ENCODE measurements at places on chromosomes 1 and 21.

DNA sequence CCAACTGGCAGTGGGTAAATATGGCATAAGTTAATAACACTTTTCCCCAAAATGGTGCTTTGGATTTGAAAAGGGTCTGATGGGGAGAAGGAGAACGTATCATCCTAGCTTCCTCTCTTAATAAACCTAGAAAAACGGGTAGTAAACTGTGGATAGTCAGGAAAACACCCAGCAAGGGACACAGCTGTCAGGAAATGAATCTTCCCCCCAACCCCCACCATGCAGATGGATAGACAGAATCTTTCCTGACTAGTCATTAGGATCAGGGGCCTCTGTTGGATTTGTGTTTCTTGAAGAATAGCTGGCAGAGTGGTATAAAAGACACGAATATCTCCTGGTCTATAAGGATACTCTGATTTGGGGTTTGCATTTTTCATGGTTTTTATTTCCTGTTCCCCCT is 22.5 kb upstream of the LAX1 start:
- DNase-seq = no peak

DNA sequence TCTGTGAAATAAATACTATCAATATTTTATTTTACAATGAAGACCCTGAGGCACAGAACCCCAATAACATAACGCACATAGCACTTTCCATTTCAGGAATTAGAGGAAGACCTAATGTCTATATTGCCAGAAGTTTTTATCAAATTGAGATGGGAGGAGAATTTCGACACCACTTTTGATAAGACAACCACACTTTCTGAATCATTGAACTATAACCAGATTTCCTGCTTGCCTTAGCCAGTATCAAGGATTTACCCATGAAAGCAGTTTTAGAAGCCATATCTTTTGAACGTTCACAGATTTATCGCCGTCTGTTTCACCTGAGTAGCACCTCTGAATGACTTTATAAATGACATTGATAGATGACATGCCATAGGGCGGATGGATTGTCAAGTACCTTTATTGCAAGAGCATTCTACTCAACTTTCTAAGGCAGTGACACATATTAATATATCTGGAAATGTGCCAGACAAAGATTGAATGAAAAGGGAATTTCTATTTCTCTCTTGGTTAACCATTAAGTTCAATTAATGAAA is 768.4 kb downstream of the LTN1 start:
- DNase-seq = no peak

DNA sequence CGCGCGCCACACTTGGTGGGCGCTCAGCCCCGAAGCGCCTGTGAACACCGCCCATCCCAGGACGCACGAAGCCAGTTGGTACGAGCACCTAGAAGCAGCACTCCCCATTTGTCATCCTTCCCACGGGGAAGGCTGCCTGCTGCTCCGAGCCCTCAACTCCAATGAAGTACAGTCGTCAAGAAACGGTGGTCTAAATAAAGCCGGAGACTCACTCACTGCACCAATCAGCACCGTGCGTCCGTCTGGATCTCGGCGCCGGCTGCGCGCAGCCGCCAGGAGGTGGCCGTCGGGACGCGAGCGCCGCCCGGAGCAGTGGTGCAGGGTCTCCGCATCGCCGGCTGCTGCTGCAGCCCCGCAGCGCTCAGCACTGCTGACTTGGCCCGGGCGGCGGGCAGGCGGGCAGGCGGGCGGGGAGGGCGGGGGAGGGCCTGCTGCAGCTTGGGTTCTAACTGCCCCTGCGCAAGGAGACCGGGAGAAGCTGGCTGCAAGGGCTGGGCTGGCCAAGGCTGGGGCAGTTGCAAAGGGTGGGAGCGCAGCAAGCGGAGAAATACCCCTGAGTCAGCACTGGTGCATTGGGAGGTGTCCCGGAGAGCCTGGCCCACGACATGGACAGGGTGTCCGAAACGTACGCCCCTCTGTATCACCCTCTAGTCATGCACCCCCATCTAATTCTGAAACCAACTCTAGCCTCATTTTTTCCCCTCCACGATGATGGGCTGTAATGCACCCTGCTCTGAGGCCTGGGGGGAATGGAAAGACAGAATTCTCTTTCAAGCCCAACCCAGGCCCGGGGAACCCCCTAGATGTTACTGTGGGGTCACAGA is 35.8 kb upstream of the H6PD start:
- no peak for DNase-seq

- DNase-seq = no peak
Measured at GRCh38 chr1:53888681-53889080, 916 bp downstream of the YIPF1 start.

DNA sequence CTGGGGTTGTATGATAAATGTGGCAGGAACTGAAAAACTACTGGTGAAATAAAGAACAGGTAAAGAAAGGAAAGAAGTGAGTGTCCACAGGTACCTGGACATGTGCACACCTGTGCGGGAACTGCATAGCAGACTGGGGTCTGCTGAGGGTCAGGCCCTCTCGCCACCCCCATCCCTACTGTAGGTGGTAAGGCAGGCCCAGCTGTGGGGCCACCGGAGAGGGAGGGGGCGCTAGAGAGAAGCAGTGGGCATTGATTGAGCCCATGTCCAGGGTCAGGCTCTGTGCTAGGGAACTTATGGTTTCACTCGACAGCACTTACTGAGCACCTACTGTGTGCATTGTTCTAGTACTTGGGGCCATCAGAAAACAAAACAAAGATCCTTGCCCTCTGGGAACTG is 400.5 kb downstream of the MATN1 start:
- DNase-seq = no peak

GRCh38 chr1:29709704-29710280 is 473.5 kb downstream of the PTPRU start:
- peak; percentile 44 for DNase-seq

- no peak for DNase-seq
Measured at GRCh38 chr1:239349699-239350098, 36.7 kb upstream of the CHRM3 start.

GRCh38 chr1:229249854-229250644 is 20.9 kb upstream of the RAB4A start:
- no peak for DNase-seq

GRCh38 chr21:28877318-28877884 is 115.3 kb downstream of the LTN1 start:
- no peak for DNase-seq

- DNase-seq = no peak
Measured at GRCh38 chr1:115746021-115746690, 22.4 kb downstream of the CASQ2 start.

GRCh38 chr1:25562101-25562927 is 18.9 kb downstream of the LDLRAP1 start:
- DNase-seq = no peak

GRCh38 chr1:117367046-117368025 is at the start of gene MAN1A2:
MAN1A2 (plus strand) TSS chr1:117367449; CDS start chr1:117368184, 735 bp downstream.
- no peak for DNase-seq

DNA sequence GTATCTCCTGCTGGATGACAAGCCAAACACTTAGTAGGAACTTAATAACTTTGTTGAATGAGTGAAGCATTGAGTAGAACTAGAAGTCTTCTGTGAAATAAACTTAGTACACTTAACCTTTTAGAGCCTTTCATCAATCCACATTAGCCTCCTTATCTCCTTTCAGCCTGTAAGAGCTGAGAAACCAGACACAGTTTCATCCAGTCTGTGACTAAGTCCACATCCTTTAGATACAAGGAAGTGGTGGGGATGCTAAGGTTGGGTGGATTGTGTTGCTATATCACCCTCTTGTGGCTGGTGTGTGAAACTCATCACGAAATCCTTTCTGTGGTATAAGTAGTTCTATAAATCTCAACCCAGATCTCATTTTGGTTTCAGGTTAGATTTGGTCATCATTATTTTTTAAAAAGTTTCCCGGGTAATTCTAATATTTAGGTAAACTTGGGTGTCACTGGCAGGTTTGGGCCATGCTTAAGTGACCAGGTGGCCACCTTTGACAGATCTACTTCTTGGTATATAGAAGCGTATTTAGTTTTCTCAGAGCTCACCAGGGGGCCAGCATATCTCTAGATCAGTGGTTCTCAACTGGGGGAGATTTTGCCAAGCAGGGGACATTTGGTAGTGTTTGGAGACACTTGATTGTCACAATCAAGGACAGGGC is 27.8 kb upstream of the CD84 start:
- peak; percentile 38 for DNase-seq

GRCh38 chr1:28887419-28887834 is 26.9 kb upstream of the EPB41 start:
- DNase-seq = no peak

GRCh38 chr1:247408100-247408499 is 7.9 kb upstream of the NLRP3 start:
- DNase-seq = no peak

DNA sequence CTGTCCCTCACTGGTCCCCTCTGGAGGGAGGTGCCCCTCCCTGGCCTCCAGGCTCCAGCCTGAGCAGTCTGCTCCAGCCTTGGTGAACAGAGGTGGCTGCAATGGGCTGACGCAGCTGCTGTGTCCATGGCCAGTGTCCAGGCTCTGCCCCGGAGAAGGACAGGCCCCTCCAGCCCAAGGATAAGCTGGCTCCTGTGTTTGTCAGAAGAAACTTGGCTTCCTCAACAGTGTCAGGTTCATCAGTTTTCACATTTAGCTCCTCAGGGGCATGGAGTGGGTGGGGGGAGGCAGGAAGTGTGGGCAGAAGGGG is 402.8 kb downstream of the MATN1 start:
- DNase-seq = no peak

- no peak for DNase-seq
Measured at GRCh38 chr1:234913278-234913649, 215.4 kb downstream of the TOMM20 start.

- DNase-seq = no peak
Measured at GRCh38 chr1:84912726-84913554, 19.9 kb upstream of the LPAR3 start.

DNA sequence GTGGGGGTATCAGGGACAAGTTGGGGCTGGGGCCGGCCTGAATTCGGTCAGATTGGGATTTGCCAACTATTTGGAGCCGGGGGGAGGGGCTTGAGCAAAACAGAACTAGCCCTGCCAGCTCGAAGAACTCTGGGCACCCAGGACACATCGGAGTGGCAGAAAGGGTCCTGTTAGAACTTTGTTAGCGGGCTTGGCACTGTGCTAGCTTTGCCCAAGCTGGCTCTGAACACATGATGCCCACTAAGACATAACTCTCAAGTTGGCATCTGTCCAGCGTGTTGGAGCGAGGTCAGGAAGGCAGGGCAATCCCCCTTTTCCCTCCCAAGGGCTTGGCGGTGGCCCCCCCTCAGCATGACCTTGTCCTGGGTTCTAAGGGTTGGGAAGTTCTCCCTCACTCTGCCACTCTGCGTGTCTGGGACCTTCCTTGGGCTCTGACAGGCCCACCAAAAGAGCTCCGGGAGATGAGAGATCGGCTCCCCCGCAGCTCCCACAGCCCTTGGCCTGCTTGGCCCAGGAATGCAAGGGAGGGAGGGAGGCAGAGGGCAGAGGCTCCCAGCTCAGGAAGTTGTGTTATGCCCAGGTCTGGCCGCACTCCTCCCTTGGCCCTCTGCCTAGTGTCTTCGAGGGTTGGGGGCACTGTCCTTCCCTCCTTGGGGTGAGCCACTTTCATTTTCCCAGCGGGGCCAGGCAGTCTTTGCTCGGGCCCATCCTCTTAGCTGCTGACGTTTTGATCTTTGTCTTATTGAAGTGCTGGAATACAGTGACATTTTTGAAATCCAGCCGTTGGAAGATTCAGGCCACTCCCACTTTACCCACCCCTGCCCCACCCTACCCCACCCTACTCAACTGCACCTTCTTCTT is 1.2 kb downstream of the LMNA start:
- no peak for DNase-seq
